ENCODE measurements at places on chromosomes 4 and X.

- DNase-seq = no peak
Observed at GRCh38 chr4:24000470-24000831, 110.6 kb upstream of the PPARGC1A start.

- DNase-seq = peak; percentile 29
Observed at GRCh38 chrX:71256051-71256450, 2.1 kb upstream of the ZMYM3 start.

GRCh38 chr4:101259876-101260275 lies 87.5 kb downstream of the PPP3CA start:
- DNase-seq = no peak

DNA sequence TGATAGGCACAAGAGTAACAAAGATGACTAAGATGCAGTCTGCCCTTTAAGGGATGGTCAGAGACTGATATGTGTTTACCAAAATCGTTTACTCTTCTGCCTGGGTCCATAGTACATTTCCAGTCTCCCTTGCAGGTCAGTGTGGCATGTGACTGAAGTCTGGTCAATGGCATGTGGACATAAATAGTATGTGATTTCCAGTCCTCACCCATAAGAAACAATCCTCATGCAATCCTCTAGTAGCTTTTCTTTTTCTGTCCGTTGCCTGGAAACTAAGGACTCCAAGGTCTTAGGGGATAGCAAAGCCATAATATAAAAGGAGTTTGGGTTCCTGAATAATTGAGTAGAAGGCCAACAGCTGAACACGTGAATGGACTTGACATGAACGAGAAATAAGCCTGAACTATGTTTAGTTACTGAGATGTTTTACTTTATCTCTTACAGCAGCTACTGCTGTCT lies 1.1 kb downstream of the SLC9B2 start:
- no peak for DNase-seq

GRCh38 chr4:125677665-125678307 lies 363.0 kb downstream of the FAT4 start:
- peak; percentile 2 for DNase-seq

DNA sequence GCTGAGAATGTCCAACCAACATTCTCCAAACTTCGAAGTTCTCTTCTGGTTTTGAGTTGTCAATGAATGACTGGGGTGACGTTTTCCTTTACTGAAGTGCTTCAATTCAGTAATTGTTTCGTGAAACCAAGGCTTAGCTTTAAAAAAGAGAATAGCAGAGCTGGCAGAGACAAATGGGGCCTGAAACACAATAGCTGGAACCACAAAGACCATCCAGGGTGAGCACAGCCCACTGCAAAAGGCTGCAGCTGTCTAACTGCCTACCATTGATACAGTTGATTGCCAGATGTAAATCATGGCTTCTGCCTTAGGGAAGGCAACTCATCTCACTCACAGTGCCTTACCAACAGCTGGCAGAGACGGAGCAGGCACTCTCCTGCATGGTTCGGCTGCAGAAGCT lies 78.7 kb upstream of the ZNF518B start:
- no peak for DNase-seq

GRCh38 chr4:182683661-182684060 lies 233.5 kb downstream of the DCTD start:
- DNase-seq = no peak

- DNase-seq = peak; percentile 23
Observed at GRCh38 chr4:186887291-186887700, 163.6 kb upstream of the FAT1 start.

GRCh38 chrX:39161611-39162255 lies 360.5 kb downstream of the MID1IP1 start:
- no peak for DNase-seq

GRCh38 chr4:40721730-40722171 lies 28.0 kb upstream of the NSUN7 start:
- peak; percentile 2 for DNase-seq

- DNase-seq = peak; percentile 59
Observed at GRCh38 chr4:123096038-123096437, 173.6 kb upstream of the NUDT6 start.

- DNase-seq = no peak
Observed at GRCh38 chr4:48337731-48338130, 3.6 kb upstream of the SLAIN2 start.

GRCh38 chrX:93875621-93876282 lies 201.7 kb downstream of the FAM133A start:
- DNase-seq = no peak

- DNase-seq = peak; percentile 98
Observed at GRCh38 chr4:48909697-48910096, 3.1 kb upstream of the OCIAD2 start.

DNA sequence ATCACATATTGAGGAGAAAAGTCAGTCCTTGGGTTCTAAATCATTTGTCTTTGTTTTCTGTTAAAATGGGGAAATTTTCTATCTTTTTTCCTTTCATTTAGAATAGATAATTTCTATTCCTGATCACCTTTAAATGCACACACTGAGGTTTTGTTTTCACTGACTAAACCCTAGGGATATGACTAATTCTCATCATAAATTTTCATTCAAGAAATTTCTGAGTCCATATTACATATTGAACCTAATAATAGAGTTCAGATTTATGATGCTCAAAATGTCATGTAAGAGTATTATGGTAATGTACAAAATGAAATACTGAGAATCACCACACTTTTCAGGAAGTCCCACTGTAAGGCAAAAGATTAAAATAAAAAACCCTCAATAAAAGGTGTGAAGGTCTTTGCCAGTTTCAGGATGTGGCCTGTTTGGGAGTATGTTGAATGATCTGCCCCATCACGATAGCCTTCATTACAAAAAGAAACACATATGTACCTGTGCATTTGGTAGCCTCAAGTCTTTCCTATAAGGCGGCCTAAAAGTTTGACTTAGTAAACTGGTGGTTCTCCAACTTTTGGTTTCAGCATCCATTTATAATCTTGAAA lies 49.4 kb downstream of the LEF1 start:
- DNase-seq = no peak

GRCh38 chrX:46715530-46715929 lies 43.4 kb downstream of the SLC9A7 start:
- DNase-seq = no peak

DNA sequence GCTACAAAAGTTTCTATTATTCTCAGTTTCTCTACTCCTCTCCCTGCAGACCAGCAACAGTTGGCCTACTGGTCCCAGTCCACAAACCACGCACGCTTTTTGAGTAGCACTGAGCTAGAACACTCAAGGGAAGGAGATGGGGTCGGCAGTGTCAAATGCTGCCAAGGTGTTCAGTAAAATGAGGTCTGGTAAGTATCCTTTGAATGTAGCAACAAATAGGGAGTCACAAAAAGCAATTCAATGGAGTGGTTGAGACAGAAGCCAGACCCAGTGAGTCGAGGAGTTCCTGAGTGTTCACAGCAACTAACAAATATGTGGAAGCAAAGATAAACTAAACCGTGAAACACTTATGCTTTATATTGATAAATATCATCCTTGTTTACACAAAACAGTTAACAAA lies 355.7 kb downstream of the MID1IP1 start:
- no peak for DNase-seq

DNA sequence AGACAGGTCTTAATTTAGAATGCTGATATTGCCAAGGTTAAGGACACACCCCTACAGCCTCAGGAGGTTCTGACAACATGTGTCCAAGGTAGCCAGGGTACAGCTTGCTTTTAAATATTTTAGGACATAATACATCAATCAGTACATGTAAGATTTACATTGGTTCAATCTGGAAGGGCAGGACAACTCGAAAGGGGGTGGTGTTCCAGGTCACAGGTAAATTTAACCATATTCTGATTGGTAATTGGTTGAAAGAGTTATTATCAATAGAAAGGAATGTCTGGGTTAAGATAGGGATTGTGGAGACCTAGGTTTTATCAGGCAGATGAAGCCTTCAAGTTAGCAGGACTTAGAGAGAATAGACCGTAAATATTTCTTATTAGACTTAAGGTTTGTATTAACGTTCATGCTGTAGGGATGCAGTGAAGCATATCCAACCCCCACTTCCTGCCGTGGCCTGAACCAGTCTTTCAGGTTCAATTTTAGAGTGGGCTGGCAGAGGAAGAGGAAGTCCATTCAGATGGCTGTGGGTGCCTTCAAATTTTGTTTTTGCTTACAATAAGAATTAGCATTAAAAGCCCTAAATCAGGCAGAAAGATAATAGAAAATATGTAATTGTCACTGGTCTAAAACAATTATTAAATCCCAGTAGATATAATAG lies 136.5 kb upstream of the GALNTL6 start:
- DNase-seq = no peak

GRCh38 chrX:120021927-120022326 lies 55.6 kb downstream of the RHOXF2B start:
- no peak for DNase-seq

- DNase-seq = no peak
Observed at GRCh38 chrX:2463973-2464676, 36.7 kb downstream of the DHRSX start.

DNA sequence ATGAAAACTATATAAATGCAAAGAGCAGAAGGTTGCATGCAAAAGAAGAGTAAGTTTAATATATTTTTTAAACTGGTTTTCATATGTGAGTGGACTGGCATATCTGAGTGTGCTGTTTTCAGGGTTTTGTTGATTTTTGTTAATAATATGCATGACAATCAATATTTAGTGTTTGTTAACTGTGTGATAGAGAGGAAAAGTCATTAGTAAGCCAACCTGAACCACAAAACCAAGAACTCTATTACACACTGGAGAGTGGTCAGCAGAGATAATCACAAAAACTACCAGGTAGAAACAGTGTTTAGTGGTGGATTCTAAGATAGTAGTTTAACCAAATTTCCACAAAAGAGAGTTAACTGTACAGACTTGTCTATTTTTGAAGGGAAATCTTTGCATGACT lies 396.9 kb downstream of the GASK1B start:
- no peak for DNase-seq

- no peak for DNase-seq
Observed at GRCh38 chrX:48933757-48934156, 14.9 kb upstream of the PIM2 start.

GRCh38 chrX:10666102-10666501 lies 45.7 kb upstream of the MID1 start:
- DNase-seq = no peak

DNA sequence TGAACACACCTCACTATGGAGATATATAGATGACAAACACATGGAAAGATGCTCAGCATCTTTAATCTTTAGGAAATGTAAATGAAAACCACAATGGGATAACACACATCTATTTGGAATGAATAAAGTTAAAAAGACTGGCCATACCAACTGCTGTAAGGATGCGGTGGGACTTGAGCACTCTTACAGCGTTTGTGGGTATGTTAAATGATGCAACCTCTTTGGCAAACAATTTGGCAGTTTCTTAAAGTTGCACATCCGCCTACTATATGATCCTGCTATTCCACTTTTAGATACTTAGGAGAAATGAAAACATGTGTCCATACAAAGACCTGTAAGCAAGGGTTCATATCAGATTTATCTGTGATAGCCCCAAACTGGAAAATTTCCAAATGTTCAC lies 50.7 kb downstream of the MRPL1 start:
- DNase-seq = no peak

GRCh38 chr4:6448476-6449170 lies 23.8 kb downstream of the PPP2R2C start:
- no peak for DNase-seq

- DNase-seq = no peak
Observed at GRCh38 chrX:40446921-40447320, 133.8 kb upstream of the ATP6AP2 start.

- peak; percentile 43 for DNase-seq
Observed at GRCh38 chr4:152356428-152357034, 179.4 kb downstream of the FBXW7 start.

GRCh38 chrX:73647212-73647611 lies 84.2 kb downstream of the CHIC1 start:
- no peak for DNase-seq

DNA sequence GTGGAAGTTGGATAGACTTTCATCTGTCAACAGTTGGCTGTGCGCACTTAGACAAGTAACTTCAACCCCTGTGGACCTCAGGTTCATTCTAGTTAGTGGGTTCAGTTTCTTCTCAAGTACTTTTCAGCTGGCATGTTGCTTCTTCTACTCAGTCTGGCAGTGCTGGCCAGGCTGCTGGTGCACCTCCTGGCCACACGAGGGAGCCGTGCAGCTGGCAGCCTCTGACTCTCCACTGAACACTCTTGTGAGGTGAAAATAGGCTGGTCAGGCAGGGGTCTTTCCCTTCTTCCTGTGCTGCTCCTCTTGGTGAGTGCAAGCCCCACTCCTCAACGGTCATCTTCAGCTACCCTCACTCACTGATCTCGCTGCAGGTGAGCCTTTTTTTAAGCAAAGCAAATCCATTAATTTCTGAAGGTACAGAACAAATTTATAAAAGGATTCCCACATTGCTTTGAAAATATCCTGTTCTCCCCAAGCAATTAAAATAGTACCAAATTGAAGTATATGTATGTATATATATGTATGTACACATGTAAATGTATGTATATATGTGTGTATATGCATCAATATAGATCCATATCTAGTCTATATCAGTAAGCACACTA lies 30.6 kb downstream of the LONRF3 start:
- DNase-seq = peak; percentile 25

GRCh38 chr4:117514391-117515175 lies 429.2 kb upstream of the TRAM1L1 start:
- no peak for DNase-seq

DNA sequence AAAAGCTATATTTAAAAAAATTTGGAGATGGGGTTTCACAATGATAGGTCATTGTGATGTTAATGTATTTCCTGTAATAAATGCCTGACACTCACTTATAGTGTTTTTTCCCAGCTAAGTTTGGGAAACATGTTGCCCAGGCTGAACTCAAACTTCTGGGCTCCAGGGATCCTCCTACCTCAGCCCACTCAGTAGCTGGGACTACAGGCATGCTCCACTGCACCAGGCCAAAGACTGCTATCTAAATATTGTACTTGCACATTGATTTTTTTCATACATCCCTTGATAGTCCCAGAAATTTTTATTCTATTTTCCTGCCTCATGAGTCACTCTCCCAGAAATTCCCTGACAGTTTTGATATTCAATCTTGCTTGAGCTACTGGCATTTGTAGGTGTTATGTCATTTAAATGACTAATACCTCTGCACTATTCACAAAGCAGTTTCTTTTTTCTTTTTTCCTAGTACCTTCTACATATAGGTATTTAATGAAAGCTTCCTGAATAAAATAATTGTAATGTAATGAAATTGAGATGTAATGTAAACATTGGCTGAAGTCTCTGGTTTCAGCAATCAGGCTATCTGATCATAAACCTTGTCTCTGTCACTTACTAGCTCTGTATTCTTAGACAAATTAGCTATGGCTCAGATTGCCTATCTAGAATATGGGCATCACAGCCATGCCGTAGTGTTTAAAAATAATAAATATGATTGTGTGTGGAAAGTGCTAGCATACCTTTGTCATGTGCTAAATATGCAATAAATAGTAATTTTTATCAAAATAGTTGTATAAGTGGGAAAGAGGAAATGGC lies 1973.0 kb upstream of the AGA start:
- DNase-seq = no peak

- no peak for DNase-seq
Observed at GRCh38 chrX:136623396-136623795, 24.6 kb upstream of the CD40LG start.

GRCh38 chrX:9378980-9379696 lies 85.7 kb upstream of the TBL1X start:
- peak; percentile 31 for DNase-seq

Measured in EL (cell line).